ENCODE measurements at places on chromosomes 7 and 10. TPM values are rescaled to one million over a fixed set of nuclear protein-coding genes. Genes with fewer than 3 reads are reported as not detected.

DNA sequence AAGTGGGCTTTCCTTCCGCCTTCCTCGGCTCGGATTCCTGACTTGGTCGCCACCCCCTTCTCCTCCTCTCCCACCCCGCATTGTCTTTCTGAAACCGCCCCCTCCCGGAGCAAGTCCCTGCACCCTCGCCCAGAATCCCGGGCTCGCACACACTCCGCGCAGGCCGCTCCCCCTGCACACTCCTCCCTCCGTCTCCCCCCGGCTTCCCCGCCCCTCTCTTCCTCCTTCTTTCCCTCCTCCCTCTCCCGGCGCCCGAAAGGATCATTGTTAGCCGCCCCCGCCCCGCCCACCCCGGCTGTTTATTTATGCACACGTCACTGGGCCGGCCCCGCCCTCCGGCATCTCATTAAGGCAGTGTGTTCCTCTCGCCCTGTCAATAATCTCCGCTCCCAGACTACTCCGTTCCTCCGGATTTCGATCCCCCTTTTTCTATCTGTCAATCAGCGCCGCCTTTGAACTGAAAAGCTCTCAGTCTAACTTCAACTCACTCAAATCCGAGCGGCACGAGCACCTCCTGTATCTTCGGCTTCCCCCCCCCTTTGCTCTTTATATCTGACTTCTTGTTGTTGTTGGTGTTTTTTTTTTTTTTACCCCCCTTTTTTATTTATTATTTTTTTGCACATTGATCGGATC lies at the start of gene TCF7L2:
TSS of gene TCF7L2 (plus strand) at position 373 of the 633 bp plus-strand sequence. CDS start 510 bp downstream, outside the sequence.
- DNase-seq, result peak; percentile 96

DNA sequence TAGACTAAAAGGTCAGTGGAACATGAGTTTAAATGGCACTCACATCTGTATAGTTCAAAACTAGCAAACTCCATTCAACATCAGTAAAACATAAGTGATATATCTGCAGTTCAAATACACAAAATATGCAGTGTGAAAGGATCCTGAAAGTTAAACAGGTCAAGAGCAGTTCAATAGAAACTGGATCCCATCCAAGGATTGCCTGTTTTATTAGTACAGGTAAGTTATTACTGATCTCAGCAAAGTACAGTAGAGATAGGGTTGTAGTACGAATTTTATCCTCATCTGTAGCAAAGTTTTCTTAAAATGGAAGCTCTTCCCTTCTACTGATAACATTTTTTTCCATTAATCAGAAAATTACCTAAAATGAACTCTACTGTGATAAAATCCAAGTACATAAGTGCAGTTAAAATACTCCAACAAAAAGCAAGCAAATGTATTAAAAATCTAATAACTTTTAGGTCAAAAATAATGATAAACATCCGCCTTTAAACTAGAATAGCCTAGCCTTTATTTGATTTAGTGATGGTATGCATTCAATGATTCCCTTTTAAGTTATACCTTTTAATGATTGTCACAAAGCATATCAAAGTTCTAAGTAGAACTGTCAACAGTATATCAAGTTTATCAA lies 2.2 kb downstream of the ZNF800 start:
- no peak for DNase-seq

- no peak for DNase-seq
Measured at GRCh38 chr7:17584822-17585221, 286.4 kb downstream of the AHR start.

Gene SCRN1
- 25.5 TPM for total RNA-seq

DNA sequence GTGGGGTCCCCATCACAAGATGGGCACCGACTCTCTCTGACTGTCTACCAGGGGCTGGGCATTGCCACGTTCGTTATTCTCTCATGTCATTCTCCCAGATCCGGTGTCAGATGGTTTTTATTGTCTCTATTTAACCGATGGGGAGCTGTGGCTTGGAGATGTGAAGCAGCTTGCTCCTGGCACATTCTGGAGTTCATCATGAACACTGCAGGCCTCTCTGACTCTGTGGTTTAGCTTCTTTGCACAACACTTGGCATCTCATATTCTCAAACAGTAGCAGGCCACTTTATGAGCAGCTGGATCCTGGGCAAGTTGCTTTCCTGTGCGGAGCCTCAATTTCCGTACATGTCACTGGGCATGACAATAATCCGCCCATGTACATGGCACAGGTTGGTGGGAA lies 119.9 kb downstream of the LRRC18 start:
- no peak for DNase-seq

Gene GRID2IP
- total RNA-seq, result 0.35 TPM

- peak; percentile 39 for DNase-seq
Measured at GRCh38 chr7:114086537-114086913, 167.7 kb upstream of the PPP1R3A start.

GRCh38 chr7:50838675-50839377 lies 56.1 kb upstream of the GRB10 start:
- no peak for DNase-seq

DNA sequence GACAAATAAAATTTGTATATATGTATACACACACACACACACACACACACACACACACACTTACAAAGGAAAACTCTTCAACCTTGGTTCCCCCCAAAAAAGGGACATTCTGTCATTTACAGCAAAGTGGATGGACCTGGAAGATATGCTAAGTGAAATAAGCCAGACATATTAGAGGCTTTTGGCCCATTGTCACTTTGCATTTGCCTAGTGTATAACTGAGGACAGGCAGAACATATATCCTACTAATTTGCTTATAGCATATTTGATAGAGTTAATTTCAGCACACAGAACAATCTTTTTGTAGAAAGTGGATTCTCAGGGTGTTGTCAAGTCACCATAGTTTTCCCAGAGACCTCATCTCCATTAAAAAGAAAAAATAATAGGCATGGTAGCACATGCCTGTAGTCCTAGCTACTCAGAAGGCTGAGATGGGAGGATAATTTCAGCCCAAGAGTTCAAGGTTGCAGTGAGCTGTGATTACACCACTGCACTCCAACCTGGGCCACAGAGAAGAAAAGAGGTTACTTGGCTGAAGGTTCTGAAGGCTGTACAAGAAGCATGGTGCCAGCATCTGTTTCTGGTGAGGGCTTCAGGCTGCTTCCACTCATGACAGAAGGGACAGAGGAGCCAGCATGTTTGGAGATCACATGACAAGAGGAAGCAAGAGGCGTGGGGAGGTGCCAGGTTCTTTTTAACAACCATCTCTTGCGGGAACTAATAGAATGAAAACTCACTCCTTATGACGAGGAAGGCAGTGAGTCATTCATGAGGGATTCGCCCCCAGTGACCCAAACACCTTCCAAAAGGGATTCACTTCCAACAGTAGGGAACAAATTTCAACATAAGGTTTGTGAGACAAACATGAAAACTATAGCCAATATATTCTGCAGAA lies 135.6 kb downstream of the TMEM168 start:
- DNase-seq, result no peak

- DNase-seq, result peak; percentile 62
Measured at GRCh38 chr10:61733358-61733940, 70.7 kb downstream of the CABCOCO1 start.

DNA sequence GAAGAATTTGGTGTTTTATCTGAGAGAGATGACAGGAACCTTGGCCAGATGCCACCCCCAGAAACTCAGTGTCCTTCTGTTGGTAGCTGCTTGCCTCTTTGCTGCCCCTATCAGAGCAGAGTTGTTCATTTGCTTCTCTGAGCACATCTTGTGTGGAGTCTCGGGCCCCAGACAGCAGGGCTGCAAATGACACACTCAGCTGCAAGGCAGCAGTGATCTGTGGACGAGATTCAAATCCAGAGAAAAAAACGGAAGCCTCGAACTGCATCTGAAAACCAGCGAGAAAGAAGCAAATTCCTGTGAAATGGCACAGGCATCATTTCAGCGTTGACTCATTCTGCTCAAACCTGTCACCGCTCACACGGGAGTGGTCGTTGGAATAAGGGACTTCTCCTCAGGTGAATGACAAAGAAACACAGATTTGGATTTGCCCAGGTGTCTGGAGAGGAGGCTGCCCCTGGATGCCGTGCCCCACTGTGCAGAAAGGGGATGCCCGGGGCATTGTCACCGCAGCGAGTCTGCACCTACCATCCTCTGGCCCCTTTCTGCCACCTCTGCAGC lies 144.7 kb downstream of the PFKFB3 start:
- DNase-seq, result no peak

DNA sequence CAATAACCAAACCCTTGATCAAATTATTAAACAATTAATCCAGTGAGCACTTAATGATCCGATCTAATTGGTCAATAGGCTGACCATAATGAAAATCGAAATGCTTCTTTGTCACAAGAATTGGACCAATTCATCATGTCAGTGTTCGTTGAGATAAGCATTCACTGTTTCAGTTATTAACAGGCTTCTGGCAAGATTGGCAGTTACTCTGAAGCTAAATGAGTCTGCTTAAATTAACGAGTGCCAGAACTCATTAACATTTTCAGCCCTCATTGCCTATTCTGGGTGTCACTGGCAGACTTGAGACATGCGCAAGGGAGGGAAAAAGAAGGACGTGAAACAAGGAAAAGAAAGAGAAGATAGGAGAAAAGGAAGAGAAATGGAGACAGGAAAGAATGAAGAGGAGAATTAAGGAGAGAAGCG lies 30.7 kb upstream of the SLC26A3 start:
- no peak for DNase-seq

Gene EXOC6
- 19.0 TPM for total RNA-seq

Gene IRF5
- 18.2 TPM for total RNA-seq

- no peak for DNase-seq
Measured at GRCh38 chr10:127921753-127922145, 14.8 kb downstream of the PTPRE start.

Gene FAM204A
- total RNA-seq, result 54.5 TPM
